ENCODE measurements at places on chromosomes 12 and 14.

DNA sequence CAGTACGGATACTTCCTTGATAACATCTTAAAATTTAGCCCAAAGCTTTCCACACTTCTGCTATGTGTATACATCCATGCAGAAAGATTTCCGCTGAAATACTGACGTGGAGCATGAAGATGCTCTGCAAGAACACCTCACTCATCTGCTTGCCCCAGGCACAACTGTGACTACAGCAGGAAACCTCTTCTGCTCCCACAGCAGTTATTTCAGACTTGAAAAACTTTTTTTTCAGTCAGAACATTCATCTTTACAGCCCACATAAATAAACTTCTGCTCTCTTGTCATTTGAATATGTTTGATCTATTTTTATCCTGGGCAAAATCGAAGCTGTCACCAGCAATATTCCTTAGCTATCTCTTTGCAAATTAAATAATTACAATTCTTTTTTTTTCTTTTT lies 6.8 kb upstream of the LRIG3 start:
- no peak for DNase-seq

GRCh38 chr12:100574187-100575074 lies 947 bp downstream of the GAS2L3 start:
- DNase-seq = no peak

- DNase-seq = no peak
These were observed 100.1 kb downstream of the PLEKHG7 start for GRCh38 chr12:92802906-92803305.

- DNase-seq = no peak
These were observed 356.6 kb downstream of the FUT8 start for GRCh38 chr14:65769151-65769550.

DNA sequence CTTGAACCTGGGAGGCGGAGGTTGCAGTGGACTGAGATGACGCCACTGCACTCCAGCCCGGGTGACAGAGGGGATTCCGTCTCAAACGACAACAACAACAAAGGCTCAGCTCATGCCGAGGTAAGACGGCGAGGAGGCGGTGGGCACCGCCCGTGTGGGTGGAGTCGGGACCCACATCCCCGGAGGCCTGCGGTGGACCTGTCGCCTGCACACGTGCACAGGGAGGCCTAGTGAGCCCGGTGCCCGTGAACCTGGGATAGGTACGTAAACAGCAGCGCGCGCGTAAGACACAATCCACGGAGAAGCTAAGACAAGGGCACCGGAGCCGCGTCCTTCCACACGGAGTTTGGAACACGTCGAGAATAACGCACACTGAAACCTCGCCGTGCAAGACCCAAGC lies 78.7 kb downstream of the GALNT9 start:
- DNase-seq = no peak

- no peak for DNase-seq
These were observed 118.7 kb upstream of the TSPAN8 start for GRCh38 chr12:71276541-71276940.

- DNase-seq = no peak
These were observed 129.4 kb upstream of the NPAS3 start for GRCh38 chr14:32809255-32809654.

DNA sequence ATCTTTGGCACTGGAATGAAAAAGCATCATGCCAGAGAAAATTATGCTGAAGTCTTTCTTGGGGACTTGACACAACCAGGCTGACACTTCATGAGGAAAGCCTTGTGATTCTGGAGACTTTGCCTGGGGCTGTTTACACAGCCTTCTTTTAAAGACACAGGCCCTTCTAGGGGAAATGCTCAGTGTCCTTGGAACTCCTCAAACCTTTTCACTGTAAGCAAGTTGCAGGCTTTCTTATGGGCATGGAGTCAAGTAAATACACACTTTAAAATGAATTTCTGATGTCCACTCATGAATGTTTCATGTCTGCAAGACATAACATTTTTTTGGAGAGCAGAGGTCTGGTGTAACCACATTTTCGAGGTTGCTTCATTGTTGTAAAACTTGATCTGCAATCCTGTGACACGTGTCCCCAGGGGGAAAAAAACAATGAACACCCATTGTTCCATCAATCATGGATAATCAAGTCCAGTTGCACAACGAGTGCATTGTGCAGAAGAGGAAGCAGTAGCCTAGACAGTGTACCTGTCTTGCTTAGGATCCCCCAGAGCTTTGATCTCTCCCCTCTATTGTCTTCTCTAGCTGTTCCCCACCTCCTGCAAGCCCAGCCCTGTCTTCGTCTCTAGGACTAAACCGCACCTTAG lies 155.1 kb upstream of the PRICKLE1 start:
- DNase-seq = no peak

- no peak for DNase-seq
These were observed 21.7 kb upstream of the TEAD4 start for GRCh38 chr12:2937500-2937899.

DNA sequence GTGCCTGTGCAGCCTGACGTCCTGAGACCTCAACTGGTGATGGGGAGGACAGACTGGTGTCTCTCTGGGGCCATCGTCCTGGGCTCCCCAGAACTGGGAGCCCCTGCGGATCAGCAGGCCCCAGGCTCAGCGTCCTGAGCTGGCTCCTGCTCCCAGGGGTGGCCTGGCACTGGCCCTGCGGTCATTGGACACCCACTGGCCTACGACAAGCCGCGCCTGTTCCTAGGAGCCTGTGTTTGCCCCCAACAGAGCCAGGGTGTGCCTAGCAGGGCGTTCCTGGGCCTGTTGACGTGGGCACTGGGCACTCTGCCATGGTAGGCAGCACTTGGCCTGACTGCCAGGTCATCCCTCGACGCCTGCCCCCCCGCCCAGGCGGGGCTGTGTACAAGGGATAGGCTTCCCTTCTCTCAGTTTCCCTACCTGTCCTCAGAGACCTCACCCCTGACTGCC lies 8.4 kb downstream of the ADSS1 start:
- DNase-seq = no peak

- no peak for DNase-seq
These were observed 274.7 kb downstream of the DAD1 start for GRCh38 chr14:22314183-22314820.

DNA sequence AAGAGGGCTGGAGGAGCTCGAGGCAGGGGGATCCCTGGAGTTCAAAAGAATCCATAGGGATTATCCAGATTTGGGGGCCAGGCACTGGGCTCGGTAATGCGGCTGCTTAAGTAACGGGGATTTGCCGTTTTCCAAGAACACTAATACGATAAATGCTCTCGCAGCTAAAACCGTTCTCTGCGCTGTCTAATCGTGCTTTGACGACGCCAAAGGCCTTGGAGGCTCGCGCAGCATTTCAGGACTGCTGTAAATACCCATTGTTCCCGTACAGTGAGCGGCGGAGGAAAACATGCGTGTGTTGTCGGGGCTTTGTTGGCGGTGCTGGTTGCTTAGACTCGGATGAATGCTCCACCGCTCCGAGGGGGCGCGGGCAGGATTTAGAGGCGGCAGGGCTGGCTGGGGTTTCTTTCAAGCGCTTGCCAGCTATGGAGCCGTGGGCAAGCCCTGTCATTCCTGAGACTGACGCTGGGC lies 26.2 kb downstream of the DIO3 start:
- DNase-seq = no peak

- DNase-seq = no peak
These were observed 38.1 kb upstream of the IL22 start for GRCh38 chr12:68291396-68292036.

- DNase-seq = no peak
These were observed 65.4 kb downstream of the ATXN7L3B start for GRCh38 chr12:74602881-74603672.

GRCh38 chr14:103401223-103402214 lies 16.3 kb downstream of the MARK3 start:
- no peak for DNase-seq

DNA sequence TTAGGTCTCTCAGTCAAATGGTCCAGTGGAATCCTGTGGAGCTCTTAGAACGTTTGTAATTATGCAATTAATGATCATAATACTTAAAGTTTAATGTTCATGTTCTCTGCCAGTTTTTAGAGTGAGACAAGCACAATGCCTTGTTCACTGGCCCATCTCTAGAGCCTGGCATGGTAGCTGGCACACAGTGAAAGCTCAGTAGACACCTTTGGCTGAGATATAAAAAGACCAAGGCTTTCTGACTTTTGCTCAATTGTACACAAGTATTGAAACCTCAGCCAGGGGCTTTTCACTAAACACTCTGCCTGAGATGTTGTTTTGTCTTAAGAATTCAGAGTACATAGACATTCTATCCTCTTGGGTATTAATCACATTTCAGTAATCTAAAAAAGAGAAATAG lies 241.8 kb upstream of the ATP2B1 start:
- no peak for DNase-seq

- no peak for DNase-seq
These were observed 438.9 kb downstream of the ADAMTS20 start for GRCh38 chr12:43113135-43113534.

DNA sequence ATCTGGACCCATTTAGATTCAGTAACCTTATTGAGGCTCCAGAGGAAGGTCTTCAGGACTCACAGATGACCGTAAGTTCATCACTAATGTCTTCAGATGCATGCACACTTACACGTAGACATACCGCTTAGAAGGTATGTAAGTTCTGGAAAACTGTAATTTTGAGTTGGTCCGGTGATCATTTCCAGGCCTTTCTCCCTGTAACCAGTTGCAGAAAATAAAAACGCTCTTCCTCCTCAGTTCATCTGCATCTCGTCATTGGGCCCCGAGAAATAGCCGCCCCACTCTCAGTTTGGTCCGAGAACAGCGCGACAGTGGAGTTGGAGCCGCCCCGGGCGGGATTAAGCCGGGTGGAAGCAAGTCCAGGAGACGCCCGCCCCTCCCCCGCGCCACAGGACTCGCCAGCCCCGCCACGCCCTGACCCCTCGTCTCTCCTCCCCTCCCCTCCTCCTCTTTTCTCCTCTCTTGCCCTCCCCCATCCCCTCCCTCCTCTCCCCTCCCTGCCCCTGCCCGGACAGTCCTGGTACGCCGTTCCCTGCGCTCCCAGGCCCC lies 83.7 kb downstream of the TNFAIP2 start:
- no peak for DNase-seq

DNA sequence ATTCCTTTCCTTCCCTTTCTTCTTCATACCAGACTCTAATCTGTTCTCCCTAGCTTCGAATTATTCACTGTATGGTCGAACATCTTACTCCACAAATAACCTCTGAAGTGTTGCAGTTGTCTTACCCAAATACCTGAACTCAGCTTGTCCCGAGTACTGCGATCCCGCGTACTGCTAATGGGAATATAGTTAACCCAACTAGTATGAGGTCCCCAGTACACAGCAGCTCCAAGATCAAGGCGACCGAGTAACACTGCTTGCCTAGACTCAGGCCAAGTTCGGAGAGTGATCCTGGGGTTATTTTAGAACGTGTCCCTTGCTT lies 462 bp upstream of the ETNK1 start:
- DNase-seq = no peak

- no peak for DNase-seq
These were observed 75.6 kb downstream of the LMO3 start for GRCh38 chr12:16530268-16530850.

DNA sequence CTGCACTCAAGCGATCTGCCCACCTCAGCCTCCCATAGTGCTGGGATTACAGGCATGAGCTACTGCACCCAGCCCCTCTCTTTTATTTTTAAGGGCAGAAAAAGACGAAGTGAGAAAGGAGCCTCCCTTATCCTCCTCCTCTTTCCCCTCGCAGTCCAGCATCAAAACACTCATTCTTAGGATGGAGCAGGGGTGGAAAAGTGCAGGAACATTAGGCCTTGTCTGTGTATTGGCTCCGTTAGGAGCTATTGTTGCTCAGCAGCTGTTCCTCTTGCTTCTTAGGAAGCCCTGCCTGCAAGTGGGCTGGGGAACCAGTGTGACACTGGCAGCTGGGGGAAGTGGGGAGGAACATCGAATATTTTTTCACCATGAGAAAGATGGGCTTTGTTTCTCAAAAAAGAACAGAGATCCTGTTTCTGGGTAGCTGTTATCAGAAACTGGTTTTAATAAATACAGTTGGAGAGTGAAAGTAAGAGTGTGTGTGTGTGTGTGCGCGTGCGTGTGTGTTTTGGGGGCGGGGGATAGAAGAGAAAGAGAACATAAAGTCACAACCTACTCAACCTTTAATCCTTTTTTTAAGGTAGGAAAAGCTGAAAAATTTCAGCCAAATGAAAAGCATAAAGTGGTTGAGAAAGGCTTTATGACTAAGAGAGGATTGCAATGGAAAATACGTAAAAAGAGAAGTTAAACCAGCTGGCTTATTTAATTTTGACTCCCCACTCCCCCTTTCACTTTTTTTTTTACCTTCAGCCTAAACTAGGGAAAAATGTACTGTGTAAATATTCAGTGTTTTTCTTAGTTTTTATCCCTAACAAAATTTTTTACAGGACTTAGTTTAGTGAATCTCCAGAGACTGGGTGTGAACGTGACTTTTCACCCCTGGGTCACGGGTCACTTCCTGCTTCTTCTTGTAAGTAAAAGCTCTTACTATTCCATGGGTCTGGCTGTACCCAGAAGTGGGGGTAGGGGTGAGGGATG lies 197.2 kb upstream of the PLEKHG7 start:
- DNase-seq = no peak

- no peak for DNase-seq
These were observed 38.3 kb upstream of the GRIP1 start for GRCh38 chr12:66717036-66717673.

- DNase-seq = no peak
These were observed 562.2 kb downstream of the VRK1 start for GRCh38 chr14:97359341-97359740.

DNA sequence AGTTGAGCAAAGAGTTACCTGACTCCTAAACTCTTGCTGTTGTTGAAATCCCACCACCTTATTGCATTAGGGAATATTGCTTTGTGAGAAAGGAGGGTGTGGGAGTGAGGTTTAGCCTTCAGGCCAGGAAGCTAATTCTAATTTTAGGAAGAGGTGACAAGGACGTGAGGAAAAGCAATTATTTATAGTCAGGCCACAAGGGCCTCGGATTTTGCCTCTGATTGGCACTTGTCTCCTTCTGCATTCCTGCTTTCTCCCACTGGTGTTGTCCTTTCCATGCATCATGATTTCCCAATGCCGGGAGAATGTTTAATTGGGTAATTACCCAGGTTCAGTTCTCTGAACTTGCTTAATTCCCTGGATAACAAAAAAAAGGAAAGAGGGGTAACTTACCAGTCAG lies 37.9 kb upstream of the SLC38A2 start:
- no peak for DNase-seq

- DNase-seq = no peak
These were observed 18.7 kb downstream of the HVCN1 start for GRCh38 chr12:110670161-110670701.

DNA sequence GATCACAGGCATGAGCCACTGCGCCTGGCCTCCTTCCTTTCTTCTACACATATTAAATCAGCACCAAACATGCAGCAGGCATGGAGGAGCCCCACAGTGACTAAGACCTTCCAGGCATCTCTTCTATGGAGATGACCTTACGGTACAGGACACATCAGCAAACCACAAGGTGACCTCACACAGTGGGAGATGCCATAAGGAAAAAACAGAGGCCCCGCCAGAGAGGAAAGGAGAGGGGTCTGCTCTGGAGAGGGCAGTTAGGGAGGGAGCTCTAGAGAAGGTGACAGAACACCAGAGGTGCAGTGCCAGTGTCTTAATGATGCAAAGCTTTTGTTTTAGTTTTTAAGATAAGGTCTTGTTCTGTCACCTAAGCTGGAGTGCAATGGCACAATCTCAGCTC lies 81.1 kb upstream of the ESRRB start:
- DNase-seq = no peak

Data from 8988T (cell line).